ENCODE measurements at places on chromosomes 7 and 10.

- no peak for DNase-seq
These were observed 123.9 kb upstream of the FAM171A1 start for GRCh38 chr10:15494850-15495506.

GRCh38 chr10:70317943-70318318 lies 34.1 kb upstream of the NPFFR1 start:
- DNase-seq: no peak

DNA sequence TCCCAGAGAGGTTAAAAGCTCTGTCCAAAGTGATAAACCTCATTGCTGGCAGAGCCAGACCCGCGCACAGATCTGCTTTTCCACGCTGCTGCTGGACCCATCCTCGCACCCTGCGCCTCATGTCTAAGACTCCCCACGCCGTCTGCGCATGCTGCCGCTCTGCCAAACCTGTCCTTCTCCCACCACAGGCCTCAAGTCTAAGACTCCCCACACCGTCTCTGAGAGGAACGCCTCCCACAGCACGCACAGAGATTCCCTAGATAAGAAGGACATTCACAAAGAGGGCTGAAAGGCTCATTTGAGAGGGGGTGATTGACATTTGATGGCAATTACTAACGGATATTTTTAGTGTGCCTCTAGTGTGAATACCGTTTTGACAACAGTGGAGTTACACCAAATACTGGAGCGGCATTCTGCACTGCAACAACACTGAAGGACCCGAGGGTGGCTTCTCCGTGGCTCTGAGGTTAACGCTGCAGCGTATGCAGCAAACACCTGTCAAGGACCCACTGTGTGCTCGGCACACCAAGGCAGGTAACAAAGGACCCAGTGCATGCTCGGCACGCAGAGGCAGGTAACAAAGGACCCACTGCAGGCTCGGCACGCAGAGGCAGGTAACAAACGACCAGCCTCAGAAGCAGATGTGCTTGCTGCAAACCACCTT lies 231.4 kb downstream of the DNAJB6 start:
- no peak for DNase-seq

DNA sequence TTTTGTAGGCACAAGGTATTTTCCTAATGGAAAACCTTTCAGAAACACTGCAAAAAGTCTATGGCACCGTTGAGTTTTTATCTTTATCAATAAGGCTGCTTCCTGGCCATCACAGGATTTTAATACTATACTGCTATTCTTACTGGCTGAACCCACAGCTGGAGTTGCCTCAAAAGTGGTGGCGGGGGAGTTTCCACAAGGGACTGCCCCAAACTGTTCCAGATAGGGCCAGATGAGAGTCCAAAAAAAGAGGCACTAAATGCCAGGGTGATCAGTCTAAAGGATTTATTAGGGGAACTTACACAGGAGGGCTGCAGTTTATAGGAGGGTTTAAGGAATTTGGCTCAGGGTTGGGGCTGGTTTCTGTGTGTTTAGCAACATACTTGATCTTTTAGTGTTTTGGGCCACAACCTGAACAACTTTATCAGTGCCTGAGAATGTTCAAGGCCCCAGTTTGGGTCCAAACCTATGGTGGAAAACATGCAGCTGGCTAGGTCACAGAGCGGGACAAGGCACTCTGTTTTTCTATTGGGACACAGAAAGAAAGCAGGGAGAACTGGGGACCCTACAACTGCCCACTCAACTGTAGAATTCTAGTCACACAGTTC lies 41.4 kb downstream of the STAM start:
- no peak for DNase-seq

DNA sequence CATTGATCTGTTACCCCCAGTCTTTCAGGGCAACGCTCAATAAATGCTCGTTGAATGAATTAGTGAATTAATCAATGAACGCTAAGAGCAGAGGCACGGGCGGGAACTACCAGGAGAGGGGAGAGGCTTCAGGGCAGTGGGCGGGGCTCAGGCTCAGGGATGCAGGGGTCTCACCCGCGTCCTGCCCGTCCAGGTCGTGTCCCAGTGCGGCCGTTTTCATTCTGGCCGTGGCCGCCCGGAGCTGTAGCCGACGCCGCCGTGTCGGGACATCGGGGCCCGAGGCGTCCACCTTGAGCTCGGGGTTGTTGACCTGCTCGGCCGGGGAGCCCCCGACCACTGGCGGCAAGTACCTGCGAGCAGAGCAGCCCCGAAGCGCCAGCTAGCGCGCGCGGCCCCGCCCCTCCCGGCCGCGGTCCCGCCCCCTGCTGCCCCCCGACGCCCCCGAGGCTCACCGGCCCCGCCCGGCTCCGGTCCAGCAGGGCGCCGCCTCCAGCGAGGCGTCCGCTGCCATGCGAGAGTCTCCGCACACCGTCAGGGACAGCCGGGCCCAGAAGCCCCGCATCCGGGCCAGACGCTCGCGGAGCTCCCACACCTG lies 2.8 kb upstream of the GAL3ST4 start:
- DNase-seq: no peak

Data from NCI-H2171 treated with DMSO at 0.1 percent for 48 hours (cell line).